ENCODE measurements at places on chromosomes 5 and 9. TPM values are rescaled to one million over a fixed set of nuclear protein-coding genes. Genes with fewer than 3 reads are reported as not detected.

The SLC25A2 gene
- not detected for total RNA-seq

The ARHGEF28 gene
- 2.5 TPM for total RNA-seq

The KDM4C gene
- 31.1 TPM for total RNA-seq

The IL13 gene
- not detected for total RNA-seq

The PCDHB6 gene
- total RNA-seq = 0.16 TPM
